IPS DF 19.7 (cell line): ENCODE measurements at places on chromosomes 7 and 10.

- no peak for DNase-seq
Measured at GRCh38 chr10:16941870-16942269, 124.6 kb upstream of the RSU1 start.

DNA sequence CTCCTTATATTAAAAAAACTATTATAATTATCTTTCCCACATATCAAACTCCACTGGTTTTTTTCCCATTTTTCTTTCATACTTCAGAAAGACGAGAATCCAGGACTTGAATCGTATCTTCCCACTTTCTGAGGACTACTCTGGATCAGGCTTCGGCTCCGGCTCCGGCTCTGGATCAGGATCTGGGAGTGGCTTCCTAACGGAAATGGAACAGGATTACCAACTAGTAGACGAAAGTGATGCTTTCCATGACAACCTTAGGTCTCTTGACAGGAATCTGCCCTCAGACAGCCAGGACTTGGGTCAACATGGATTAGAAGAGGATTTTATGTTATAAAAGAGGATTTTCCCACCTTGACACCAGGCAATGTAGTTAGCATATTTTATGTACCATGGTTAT lies 15.9 kb downstream of the SRGN start:
- no peak for DNase-seq

- no peak for DNase-seq
Measured at GRCh38 chr10:104330168-104331110, 7.8 kb downstream of the ITPRIP start.

- DNase-seq: peak; percentile 25
Measured at GRCh38 chr7:75611557-75612178, 119.5 kb downstream of the SPDYE5 start.

DNA sequence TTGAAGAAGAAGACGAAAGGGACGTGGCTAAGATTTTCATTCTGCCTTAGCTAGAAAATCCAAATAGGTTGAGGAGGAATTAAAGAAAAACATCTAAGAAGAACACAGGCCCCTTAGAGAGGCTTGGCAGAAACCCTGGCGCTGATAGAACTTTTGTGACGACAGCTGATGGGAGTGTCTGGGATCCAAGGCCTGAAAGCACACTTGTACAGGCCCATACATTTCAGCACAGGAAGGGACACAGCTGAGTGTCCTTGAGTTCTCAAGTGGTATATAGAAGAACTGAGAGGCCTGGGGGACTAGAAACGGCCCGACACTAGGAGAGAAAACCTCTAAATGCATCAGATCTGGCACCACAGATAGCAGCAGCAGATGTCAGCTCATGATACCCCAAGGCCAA lies 39.5 kb downstream of the PRPS1L1 start:
- no peak for DNase-seq
